Activated CD4-positive, alpha-beta T cell treated with anti-CD3 and anti-CD28 coated beads, Interleukin-2, amount 50 U/mL, for 24 hours (primary cell): ENCODE measurements at places on chromosomes 11 and 22.

GRCh38 chr11:19843079-19843478 is 130.4 kb downstream of the NAV2 start:
- no peak for DNase-seq

- DNase-seq, result no peak
These were observed 361 bp downstream of the CTSD start for GRCh38 chr11:1763336-1763795.

DNA sequence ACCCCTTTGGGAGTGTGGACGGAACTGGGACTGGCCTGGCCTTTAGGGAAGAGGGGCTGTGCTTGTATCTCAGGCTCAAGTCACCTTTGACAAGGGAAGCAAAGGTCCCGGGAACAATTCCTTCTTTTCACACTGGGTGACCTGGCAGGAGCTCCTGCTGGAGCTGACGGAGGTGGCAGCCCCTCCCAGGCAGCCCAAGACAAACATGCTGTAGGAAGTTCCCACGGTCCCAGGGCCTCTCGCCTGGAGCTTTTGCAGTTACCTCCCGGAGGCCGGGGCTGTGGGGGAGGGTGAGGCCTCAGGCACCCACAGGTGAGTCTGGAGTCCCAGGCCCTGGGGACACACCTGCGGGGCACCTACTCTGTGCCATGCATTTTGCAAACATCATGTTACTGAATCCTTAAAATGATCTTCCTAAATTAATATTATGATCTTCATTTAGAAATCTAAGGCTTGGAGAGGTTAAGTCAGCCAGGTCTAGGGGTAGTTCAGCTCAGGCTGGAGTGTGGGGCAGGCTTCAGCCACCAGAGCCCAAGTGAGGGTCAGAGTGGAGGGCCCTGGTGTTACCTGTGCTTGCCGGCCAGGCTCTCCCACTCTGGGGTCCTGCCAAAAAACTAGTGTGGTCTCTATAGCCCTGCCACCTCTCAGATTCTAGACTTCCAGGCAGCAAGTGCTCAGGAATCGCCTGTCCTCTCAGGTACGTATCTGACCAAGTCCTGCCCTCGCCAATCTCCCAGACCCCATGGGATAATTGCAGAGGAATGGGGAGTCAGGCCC is 15.7 kb upstream of the MYEOV start:
- no peak for DNase-seq

DNA sequence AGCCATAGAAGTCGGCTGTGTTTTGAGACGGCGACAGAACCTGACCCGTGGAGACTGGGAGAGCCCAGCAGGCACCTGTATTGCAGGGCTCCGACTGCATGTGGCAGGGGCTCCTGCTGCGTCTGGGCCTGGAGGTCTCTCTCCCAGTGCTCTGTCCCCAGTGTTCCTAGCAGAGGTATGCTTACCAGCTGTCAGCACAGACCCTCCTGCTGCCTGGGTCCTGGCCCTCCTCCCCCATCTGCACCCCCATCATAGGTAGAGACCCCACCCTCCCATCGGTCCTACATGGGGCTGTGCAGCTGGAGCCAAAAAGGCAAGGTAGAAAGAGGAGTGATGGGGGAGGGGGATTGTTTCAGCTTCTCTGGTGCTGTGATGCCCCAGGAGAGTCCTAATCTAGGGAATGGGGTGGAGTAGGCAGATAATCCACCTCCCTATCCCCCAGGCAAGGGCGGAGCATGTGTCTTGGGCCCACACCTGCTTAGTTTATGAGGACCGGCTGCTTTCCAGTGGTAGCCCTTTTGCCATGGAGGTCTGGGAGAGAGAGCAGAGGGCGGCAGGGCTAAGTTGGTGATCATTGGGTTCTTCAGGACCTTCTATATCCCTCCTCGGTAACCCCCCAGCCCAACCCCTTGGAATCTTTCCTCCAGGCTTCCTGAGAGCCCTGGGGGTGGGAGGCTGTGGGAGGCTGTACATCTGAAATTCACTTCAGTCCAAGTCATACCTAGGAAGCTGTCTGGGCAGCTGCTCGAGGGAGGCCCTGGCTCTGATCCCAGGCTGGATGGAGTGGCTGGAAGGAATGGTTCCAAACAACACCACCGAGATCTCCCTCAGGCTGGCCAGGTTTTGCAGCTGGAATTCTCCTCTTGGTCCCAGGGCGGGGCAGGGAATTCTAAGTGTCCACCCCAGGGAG is 5.3 kb downstream of the SLC7A4 start:
- no peak for DNase-seq
